ENCODE measurements at places on chromosomes 16 and 17.

DNA sequence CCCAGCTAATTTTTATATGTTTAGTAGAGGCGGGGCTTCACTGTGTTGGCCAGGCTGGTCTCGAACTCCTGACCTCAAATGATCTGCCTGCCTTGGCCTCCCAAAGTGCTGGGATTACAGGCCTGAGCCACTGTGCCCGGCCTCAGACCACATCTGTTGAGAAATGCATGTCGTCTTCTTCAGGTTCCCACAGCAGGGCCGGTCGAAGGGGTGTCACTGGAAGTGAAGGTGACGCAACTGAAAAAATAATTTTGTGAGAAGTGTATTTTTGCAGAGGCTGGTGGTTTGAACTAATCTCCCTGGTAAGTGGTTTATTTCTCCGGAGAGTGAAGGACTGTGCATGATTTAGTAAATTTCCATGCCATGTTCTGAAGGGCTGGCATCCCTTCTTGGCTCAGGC, 33.4 kb upstream of the IL34 start:
- DNase-seq, result no peak

- no peak for DNase-seq
Observed at GRCh38 chr17:76867578-76868175, 527 bp upstream of the MGAT5B start.

DNA sequence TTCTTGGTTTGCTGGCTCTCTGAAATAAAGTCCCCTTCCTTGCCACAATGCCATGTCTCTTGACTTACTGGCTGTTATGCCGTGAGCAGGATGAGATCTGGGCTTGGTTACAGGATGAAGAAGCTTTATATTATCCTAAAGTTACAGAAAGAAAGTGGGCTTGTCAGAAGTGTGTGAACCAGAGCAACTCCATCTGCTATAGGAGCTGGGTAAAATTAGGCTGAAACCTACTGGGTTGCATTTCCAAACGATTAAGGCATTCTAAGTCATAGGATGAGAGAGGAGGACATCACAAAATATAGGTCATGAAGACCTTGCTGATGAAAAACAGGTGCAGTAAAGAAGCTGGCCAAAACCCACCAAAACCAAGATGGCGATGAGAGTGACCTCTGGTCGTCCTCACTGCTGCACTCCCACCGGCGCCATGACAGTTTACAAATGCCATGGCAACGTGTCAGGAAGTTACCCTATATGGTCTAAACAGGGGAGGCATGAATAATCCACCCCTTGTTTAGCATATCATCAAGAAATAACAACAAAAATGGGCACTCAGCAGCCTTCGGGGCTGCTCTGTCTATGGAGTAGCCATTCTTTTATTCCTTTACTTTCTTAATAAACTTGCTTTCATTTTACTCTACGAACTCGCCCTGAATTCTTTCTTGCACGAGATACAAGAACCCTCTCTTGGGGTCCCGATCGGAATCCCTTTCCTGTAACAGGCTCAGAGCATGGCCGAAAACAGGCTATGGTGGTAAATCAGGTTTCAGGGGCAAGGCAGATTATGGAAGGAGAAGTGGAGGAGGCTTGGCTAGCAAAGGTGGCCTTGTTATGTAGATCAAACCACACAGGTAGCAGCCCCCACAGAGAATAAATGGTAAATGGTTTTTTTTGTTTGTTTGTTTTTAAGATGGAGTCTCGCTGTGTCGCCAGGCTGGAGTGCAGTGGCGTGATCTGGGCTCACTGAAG, 81.3 kb upstream of the C16orf82 start:
- no peak for DNase-seq

DNA sequence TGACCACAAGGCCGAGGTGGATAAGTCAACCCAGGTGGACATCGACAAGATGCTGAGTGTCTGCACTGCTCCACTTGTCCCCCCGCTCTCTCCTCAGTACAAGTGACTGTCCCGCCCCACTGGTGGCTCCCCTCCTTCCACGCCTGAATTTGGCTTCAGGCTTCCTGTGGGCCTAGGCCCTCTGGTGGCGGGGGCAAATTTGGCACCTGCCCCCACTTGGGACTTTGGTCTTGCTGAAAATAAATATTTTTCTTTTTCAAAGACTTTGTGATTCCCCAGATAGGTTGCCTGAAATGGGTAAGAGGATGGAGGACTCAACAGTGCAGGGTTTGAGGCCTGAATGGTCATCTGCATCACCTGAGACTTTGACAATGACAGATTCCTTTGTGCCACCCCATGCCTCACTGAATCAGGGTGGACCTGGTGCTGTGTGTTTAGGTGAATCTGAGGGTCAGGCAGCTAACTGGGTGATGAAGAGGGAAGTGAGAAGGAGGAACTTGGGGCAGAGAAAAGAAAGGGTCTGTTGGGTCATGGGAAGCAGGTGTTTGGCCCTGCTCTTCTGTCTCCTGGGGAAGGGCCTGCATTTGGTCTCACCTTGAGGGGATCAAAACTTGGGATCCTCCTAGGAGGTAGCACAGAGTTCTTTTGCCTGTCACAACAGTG, 2.0 kb downstream of the C16orf86 start:
- DNase-seq, result no peak

GRCh38 chr17:56020369-56020768, 132.9 kb upstream of the ANKFN1 start:
- DNase-seq, result no peak

- no peak for DNase-seq
Observed at GRCh38 chr17:39949028-39949427, 13.8 kb upstream of the GSDMA start.

DNA sequence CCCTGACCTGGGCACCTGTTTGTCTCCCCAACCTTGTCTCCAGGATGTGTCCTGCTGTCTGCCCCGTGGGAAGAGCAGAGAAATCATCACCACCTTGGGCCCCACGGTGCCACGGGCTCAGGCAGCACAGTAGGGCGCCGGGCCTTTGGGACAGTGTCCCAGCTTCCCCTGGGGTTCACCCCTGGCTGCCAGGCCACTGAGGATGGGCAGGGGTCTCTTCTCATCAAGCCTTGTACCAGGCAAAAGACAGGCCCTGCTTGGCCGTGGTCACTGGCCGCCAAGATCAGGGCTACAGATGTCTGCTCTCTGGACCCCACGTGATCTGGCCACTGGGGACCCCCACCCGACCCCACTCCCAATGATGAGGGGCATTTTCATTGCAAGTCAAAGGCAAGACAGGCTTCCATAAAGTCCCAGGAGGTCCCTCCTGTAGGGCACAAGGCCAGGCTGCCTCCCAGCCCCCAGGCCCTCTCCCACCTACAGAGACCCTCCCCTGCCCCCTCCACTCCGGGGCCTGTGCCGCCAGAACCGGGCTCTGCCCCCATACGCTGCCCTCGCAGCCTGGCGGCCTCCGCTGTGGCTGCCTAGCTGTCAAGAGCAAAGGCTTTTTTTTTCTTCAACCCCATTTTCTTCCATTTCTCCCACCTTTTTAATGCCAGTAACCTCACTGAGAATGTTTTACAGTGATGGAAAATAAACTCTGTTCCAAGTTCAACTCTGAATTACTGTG, 14.5 kb downstream of the DNAAF8 start:
- DNase-seq, result no peak

DNA sequence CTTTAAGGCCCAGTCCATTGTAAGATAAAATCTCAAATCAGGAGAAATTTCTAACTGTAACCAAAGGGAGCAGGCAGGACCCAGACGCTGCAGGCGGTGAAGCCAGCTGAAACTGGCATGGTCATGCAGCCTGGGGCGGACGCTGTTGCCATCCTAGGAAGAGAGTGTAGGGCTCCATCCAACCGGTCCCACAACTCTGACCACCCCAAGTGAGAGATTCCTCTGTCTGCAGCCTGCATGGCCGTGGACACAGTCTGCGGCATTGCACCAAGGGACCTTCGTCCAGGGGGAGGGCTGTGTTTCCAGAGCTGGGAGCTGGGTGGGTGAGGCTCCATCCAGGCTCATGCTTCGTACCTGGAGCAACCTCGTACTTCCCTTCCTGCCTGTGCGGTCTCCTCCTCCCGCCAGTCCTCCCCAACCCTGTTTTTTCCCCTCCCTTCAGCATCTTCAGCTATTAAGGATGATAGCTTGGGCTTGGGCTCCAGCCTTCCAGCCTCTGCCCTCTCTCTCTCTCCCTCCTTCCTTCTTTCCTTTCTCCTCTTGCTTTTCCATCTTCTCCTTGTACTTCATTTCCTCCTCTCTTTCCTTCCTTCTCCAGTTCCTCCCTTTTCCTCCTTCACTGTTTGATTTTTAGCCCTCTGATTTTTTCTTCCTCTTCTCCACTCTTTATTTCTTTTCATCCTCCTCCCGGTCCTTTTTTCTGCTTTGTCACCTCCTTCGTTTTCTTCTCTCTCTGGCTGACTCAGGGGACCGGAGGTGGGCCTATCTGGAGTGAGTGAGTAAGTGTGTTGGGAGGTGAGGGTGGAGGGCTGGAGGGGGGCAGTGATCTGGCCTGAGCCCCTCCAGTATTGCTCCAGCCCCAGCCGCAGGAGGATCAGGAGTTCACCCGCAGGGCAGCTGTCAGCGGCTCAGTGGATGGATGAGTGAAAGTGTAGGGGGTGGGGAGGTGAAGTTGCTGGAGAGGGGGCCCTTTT, 17.0 kb upstream of the LHX1 start:
- no peak for DNase-seq

GRCh38 chr16:3751878-3752277, 34.6 kb upstream of the TRAP1 start:
- DNase-seq, result no peak

DNA sequence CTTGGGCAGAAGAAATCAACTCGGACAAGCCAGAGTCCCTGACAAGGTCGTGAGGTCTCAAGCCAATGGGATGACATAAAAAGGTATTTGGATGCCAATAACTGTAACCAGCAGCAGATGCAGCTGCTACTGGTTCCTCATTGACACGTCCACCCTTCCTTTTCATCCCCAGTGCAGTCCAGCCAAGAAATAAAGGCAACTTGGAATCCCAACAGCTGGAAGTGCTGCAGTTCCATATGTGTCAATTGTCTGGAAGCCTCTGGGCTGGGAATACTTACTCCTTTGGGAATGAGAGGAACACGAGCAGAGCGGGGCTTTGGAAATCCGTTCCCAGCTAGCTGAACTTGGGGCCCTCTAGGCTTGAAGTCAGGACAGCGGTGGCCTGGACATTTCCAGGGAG, 360.4 kb upstream of the ZFHX3 start:
- no peak for DNase-seq

DNA sequence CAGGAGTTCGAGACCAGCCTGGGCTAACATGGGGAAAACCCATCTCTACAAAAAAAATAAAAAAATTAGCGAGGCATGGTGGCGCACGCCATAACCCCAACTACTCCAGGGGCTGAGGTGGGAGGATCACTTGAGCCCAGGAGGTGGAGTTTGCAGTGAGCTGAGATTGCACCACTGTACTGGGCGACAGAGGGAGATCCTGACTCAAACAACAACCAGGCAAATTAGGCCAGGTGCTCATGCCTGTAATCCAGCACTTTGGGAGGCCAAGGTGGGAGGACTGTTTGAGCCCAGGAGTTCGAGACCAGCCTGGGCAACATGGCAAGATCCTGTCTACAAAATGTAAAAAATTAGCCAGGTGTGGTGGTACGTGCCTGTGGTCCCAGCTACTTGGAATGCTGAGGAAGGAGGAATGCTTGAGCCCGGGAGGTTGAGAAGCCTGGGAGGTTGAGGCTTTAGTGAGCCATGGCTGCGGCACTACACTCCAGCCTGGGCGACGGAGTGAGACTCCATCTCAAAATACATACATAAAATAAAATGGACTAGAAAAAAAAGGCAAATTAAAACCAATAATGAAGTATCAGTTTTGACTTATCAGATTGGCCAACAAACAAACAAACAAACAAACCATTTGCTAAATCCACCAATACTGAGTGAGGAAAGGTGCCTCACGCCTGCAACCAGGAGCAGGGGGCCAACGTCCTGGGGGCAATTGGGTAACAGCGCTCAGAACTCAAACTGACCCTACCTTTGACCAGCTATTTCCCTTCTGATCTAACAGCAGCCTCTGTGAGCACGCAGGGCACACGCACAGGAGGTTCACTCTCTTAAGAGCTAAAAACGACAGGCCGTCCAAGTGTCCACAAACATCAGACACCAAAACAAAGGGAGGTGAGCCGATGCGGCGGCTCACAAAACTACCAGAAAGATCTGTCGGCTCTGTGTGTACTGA, 19.4 kb upstream of the FASN start:
- DNase-seq, result no peak

- DNase-seq, result no peak
Observed at GRCh38 chr17:9606453-9606852, 30.0 kb downstream of the CFAP52 start.

DNA sequence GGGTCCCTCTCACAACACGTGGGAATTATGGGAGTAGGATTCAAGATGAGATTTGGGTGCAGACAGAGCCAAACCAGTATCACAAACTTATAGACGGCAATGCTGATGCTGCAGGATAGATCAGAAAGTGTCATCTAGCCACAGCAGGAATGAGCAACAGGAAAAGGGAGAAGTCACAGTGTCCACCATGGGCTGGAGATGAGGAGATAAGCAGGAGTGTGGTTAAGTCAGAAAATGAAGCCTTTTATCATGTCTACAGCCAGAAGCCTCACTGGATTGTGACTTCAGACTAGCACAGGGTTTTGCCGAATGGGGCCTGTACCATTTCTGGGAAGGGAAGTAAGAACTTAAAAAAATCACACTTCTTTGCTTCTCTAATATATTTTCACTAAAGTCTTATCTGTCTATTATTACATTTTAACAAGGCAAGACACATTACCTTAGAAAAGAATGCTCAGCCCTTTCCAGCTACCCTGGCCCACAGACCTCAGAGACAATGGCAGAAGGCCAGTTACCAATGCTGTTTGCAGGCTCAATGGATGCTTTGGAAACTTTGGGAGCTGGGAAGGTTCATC, 490.2 kb upstream of the SALL1 start:
- no peak for DNase-seq

DNA sequence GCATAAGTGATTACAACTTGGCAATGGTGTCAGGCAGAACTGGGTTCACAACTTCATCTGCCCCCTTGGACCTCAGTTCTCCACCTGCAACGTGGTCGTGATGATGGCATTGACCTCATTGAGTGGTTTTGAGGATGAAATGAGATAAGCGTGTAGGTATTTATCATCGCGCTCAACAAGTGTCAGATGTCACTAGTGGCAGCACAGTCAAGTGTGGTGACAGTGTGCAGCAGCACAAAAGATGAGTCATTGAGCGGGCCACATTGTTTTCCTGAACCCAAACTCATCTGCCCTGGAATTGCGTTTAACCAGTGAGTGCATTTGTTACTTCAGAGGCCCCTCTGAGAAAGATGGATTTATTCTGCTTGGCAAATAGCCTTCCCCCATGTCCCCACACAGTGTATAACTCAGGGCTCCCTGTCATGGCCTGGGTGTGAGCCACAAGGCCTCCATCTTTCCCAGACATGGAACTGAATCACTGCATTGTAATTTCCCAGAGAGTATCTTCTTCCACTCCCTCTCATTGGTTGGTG, 20.9 kb downstream of the IRX3 start:
- no peak for DNase-seq

- DNase-seq, result no peak
Observed at GRCh38 chr16:27273670-27274423, 5.3 kb upstream of the NSMCE1 start.

Measured in NCI-H2081 treated with DMSO at 0.1 percent for 48 hours (cell line).